ENCODE measurements at places on chromosomes 13 and 19.

DNA sequence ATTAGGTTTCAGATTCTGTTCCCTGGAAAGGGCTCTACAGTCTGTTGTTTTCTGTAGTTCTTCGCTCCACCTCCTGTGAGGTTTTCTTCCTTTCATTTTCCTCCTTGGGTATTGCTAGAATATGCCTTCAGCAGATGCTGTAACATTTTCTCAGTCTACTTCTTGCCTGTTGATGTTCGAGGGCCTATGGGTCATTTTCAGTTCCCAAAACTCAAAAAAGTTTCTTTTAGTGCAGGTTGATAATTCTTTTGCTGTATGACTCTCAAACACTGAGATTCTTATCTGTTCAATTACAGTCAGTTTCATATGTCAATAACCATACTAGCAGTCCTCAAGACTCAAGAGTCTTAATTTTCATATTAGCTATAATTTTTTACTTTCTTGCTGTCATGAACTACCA, 268.3 kb downstream of the RFC3 start:
- DNase-seq, result peak; percentile 10

- no peak for DNase-seq
Measured at GRCh38 chr13:100159584-100159983, 70.7 kb downstream of the PCCA start.

- DNase-seq, result no peak
Measured at GRCh38 chr13:95250961-95251360, 50.3 kb downstream of the ABCC4 start.

DNA sequence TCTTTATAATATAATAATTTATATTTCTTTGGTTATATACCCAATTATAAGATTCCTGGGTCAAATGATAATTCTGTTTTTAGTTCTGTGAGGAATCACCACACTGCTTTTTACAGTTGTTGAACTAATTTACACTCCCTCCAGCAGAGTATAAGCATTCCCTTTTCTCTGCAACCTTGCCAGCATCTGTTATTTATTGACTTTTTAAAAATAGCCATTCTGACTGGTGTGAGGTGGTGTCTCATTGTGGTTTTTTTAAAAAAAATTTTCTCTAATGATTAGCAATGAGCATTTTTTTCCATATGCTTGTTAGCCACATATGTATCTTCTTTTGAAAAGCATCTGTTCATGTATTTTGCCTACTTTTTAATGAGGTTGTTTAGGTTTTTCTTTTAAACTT, 122.2 kb downstream of the ZNF486 start:
- DNase-seq, result no peak

- DNase-seq, result no peak
Measured at GRCh38 chr19:44735011-44735410, 13.5 kb upstream of the BCL3 start.
